NCI-H2081 (cell line): ENCODE measurements at places on chromosomes 3 and 15.

DNA sequence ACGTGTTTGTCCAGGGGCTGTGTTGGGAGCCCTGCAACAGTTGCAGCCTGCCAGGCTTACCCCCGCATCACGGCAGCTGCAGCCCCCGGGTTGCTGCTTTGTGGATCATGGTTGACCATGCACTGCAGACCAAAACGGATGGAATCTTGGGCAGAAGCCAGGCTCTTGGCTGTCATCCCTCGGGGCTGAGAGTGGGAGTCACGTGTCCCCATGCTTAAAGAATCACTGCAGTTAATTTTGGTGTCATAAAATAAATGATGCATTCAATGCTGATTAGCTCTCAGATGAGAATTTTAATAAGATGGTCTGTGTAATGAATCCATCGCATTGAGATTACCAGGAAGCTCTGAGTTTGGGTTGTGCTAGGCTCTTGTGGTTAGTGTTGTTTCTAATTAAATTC lies 115.6 kb downstream of the CHDH start:
- no peak for DNase-seq

- no peak for DNase-seq
Observed at GRCh38 chr3:107813026-107813425, 277.8 kb downstream of the CD47 start.

DNA sequence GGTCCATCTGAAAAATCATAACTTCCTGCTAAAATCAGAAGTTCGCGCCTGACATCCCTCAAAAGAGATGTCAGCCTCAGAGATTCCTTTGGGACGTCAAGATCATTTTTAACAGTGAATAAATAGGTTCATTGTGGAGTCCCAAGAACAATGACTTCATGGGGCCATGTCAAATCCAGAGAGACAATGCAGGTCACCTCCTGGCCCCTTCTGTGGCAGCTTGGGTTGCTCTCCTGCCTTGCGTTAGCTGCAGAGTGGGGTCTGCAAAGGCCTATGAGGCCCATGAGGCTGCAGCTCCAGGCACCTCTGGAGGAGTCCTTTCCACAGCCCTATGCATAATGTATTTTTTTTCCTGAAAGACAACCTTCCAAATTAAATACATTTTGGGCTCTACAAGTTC lies 282.3 kb downstream of the ADAMTS17 start:
- no peak for DNase-seq

- peak; percentile 82 for DNase-seq
Observed at GRCh38 chr15:66043264-66043663, 174.0 kb downstream of the RAB11A start.

DNA sequence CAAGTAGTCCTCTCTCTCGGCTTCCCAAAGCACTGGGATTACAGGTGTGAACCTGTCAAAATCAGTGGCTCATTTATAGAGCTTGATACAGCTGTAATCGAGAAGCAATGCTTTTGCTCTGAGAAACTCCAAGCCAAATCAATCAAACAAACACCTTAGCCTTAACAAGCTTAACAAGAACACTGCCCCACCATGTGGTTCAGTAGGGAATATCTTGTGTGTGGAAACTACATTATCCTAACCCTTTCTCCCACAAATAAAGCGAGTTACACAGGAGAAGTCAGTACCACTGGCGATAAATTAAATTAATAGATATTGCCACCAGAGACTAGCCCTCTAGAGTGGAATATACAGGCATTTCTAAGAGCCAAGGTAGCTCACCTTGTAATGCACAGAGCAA lies 13.9 kb downstream of the CDAN1 start:
- DNase-seq: no peak

- no peak for DNase-seq
Observed at GRCh38 chr15:95946241-95946640, 384.3 kb upstream of the NR2F2 start.

DNA sequence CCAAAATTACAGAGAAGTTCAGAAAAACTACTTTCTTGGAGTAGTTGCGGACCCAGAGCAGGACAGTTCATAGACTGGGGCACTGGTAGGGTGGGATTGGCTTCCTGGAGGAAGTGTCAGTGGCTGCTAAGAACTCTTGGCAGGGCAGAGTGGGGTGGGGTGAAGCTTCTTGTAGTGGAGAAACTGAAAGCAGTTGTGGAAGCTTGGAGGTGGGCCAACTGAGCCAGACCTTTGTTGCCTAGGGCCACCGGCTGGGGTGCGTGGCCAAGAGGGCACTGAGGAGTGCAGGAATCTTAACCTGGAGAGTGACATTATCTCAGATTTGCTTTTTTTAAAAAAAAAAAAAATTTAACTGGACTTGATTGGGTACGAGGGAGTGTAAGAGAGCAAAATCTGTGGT lies 3.1 kb downstream of the KAT2B start:
- no peak for DNase-seq

DNA sequence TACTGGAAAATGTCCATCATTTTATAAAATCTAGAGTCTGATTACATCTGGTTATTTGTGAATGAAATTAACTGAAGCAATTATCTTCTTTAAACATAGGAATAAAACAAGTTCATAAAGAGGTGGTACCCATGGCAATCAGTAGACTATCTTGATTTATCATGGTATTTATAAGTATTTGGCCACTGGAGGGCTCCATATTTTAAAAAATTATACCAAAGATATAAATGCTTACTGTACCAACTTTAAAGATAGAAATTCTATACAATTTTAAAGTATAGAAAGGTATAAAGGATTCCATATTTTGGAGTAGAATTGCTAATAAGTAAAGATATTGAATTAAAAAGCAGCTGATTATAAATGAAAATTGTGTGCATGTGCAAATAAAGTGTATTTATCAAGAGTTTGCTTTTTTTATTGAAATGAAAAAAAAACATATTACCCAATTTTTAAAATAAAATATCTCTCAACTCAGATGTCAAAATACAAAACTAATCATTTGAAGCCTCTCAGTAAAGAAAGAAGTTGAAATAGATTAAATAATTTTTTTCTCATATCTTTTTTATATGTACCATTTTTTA lies 105.3 kb downstream of the BBX start:
- DNase-seq: no peak

GRCh38 chr15:33215941-33216872 lies 21.7 kb upstream of the FMN1 start:
- peak; percentile 38 for DNase-seq

- no peak for DNase-seq
Observed at GRCh38 chr3:127196466-127197299, 3.8 kb downstream of the PRR23E start.

DNA sequence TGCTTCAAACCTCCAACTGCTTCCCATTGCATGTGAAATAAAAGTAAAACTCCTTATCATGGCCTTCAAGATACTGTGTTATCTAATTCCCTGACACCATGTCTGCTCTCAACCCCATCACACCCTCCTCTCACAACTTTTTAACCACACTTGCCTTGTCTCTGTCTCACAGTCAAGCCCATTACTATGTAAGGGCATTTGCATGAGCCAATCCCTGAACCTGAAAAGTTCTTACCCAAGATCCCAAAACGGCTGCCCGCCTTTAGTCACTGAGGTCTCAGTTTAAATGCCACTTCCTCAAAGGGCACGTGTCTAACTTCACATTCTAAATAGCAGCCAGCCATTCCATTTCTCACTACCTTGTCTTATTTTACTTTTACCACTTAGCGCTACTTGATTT lies 83.1 kb downstream of the SST start:
- no peak for DNase-seq

GRCh38 chr3:42128526-42128925 lies 37.4 kb downstream of the TRAK1 start:
- no peak for DNase-seq

GRCh38 chr15:98996169-98996568 lies 11.4 kb downstream of the PGPEP1L start:
- no peak for DNase-seq

DNA sequence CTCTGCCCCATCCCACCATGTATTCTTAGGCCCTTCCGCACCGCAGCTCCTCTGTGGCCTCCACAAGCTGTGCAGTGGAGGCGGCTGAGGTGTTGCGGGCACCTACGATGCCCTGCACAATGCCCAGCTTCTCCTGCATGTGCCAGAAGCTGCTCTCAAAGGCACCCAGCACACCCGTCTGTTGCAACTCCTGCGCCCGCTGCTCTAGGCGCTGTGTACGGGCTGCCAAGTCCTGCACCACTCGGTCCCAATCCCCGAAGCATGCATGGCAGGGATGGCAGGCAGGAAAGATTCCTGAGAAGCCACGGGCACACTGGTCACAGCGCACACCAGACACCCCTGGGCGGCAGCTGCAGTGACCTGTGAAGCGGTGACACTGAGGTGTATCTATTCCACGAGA lies 3.1 kb upstream of the USP19 start:
- DNase-seq: no peak

DNA sequence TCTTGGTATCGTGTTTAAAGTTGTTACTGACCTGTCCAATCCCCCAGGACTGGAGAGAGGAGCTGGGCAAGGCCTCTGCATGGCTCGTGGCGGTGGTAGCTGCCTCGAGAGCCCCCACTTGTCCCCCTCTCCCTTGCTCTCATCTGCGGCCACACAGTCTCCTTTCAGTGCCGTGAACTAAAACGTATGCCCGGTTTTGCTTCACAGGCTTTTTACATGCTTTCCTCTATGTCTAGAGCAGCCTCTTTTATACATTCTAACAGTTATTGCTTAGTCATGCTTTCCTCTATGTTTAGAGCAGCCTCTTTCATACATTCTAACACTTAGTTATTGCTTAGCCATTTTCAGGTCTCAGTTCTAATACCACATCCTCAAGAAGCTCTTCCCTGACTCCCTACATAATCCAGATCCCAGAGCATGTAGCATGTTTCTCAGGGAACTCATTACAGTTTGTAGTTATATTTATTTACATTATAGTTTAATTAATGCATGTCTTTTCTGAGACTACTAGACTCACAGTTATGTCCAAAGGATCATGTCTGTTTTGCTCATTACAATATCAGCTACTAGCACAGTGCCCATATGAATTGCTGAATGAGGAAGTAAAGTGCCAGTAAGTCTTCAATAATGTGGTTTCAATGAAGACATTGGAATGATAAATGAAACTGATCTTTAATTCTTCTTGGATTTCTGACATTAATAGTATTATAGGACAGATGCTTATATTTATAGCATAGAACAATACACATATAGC lies 66.5 kb upstream of the TBL1XR1 start:
- no peak for DNase-seq

DNA sequence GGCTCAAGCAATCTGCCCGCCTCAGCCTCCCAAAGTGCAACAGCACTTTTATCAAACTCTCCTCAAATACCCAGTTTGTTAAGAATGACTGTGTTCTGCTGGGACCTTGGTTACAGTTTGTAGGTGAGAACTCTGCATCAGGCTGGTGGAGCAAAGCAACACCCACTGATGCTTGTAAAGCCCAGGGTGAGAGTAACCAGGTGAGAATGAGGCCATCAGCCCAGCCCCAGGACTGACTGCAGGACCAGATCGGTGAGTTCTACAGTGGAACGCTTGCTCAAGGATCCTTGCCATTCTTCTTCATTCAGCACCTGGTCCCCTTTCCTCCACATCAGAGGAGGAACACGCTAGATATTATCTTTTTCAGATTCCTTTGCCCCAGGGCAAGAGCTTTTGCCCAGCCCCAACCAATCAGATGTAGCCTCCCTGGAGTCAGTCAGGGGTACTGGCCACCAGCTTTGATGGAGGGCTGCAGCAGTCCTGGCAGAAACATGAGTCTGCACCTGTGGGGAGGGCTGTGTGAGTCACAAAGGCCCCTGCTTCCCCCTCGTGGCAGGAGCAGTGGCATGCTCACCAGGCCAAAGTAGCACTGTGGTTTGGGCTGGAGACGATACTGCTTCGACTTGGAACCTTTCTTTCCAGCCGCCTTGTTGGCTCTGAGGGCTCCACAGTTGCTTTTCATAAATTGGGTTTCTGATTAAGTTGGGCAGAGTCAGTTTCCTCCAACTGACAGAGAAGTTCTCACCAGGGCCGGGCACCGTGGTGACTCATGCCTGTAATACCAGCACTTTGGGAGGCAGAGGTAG lies 3.5 kb upstream of the SHISA5 start:
- DNase-seq: peak; percentile 10

GRCh38 chr3:33808559-33808958 lies 10.1 kb downstream of the PDCD6IP start:
- no peak for DNase-seq

- no peak for DNase-seq
Observed at GRCh38 chr3:127535106-127535785, 55.3 kb downstream of the TPRA1 start.

GRCh38 chr3:100374521-100374920 lies 26.4 kb downstream of the TOMM70 start:
- DNase-seq: no peak

GRCh38 chr15:63466378-63467192 lies 37.8 kb upstream of the USP3 start:
- peak; percentile 77 for DNase-seq

DNA sequence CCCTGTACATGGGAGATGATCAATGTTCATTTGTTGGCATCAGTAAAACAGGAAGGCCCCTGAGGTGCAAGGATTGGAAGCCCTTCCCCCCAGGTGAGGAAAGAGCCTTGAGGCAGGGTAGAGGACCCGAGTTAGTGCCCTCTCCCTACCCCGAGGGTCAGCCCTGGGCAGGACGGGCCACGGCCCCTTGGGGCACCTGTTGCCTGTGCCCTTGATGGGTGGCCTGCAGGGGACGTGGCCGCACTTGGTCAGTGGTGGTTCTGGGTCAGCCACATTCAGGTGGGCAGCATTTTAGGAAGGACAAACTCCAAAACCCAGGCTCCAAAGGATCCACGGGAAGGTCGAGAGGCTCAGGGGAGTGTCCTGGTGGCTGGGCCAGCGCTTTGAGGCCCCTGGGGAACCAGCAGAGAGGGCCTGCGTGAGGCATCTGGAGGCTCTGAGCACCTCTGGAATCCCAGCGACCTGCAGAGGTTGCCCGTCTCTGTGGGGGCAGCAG lies 15.8 kb upstream of the RPUSD3 start:
- DNase-seq: no peak

GRCh38 chr3:24846286-24846860 lies 351.7 kb upstream of the THRB start:
- DNase-seq: no peak

DNA sequence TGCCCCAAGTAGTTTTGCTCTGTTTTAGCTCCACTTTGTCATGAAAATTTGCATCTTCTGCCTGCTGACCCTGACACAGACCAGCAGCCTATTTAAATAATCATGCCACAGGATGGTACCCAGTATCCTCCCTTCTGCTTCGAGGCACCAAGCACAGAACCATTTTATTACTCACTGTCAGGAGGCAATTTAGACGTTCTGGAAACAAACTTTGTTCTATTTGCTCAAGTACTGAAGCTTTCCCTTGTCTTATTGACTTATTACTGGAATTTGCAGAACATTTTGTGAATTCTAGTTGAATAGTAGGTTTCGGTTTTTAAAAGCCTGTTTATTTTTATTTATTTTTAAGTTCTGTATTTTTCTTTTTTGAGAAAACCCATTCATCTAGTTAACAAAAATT lies 279.6 kb upstream of the GADL1 start:
- no peak for DNase-seq
